Activated T-cell treated with anti-CD3 and anti-CD28 coated beads for 4 hours (primary cell): ENCODE measurements at places on chromosomes 5 and 9.

GRCh38 chr9:121837113-121837961 lies 185.9 kb downstream of the DAB2IP start:
- DNase-seq = no peak

- DNase-seq = no peak
Observed at GRCh38 chr9:98887918-98888510, 55.7 kb upstream of the COL15A1 start.

GRCh38 chr5:40834391-40834848 lies 602 bp downstream of the RPL37 start:
- no peak for DNase-seq

GRCh38 chr5:127993476-127993875 lies 90.1 kb upstream of the SLC12A2 start:
- DNase-seq = no peak

DNA sequence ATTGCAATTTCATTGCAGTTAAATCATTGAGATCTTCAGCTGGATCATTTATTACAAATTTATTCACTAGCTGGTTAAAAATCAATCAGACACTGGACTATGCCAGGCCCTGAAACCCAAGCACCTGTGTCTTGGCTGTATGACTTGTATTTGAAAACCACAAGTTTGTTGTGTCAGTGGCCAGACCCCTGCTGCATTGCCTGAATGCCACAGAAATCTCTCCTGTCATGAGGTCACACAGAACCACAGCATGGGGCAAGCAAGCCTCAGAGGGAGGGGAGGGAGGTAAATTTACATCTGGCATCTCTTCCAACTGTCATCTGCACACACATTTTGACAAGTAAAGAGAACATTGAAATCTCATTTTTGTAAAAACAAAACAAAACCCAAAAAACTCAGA lies 90.0 kb downstream of the ARRDC3 start:
- DNase-seq = no peak

DNA sequence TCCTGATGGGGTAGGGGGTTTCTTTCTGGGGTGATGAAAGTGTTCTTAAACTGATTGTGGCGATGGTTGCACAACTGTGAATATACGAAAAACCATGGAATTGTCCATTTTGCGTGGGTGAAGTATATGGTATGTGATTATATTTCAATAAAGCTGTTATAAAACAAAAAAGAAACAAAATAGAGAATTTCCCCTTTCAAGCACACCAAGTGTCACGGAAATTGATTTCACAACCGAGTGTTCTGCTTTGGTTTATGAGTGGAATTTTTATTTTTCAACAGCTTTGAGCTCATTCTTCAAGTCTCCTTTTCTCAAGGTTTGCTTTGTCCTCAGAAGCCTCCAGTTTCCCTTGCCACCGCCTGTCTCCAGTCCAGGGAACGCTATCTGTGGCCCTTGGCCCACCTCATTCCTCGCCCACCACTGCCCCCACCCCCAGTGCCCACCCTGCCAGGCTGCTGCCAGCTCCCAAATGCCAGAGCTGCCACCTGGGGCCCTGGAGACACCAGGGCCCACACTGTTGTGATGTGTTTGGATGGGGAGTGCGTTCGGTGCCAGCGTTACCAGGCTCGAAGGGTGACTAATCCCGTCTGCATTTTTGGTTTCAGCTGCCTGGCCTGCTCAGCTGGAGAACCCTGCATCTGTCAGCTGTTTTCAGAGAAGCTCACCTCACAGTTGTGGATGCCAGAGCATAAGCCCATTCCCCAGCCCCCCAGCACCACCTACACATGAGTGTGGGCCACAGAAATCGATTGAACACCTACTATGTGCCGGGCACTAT lies 30.4 kb downstream of the DUSP1 start:
- no peak for DNase-seq

DNA sequence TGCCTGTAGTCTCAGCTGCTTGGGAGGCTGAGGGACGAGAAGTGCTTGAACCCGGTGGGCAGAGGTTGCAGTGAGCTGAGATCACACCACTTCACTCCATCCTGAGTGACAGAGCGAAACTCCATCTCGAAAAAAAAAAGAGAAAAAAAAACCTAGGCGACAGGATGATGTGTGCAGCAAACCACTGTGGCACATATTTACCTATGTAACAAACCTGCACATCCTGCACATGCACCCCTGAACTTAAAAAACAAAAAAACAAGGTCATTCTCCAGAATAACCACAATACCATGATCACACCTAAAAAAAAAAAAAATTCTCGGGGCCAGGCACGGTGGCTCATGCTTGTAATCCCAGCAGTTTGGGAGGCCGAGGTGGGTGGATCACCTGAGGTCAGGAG lies 7.5 kb upstream of the DOLPP1 start:
- no peak for DNase-seq

DNA sequence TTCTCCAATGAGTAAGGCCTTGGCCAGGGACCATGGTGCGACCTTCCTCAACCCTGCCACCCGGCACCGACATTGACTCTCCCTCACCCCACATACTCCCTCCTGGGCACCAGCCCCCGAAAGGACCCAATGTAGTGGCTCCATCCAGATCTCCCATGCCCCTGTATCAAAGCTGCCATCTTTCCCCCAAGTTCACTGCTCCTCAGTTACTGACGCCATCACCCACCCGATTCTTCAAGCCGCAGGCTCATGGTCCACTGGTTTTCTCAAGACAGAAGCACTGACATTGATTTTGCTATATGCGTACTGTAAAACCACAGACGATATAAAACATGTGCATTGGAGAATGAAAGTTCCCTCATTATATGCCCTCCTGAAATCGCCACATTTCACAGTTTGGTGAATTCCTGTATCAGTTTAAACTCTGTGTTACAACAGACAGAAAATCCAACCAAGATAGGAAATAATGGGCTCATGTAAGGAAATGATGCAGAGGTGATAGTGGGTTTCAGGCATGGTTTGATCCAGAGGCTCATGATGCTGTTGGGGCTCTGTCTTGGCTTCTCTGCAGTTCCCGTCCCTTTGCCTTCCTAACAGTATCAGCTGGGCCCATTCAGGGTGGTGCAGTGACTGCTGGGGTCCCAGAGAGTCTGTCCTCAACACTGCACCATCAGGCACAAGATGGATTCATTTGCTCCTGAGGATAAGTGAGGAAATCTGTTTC lies 207.3 kb upstream of the IER5L start:
- DNase-seq = no peak

DNA sequence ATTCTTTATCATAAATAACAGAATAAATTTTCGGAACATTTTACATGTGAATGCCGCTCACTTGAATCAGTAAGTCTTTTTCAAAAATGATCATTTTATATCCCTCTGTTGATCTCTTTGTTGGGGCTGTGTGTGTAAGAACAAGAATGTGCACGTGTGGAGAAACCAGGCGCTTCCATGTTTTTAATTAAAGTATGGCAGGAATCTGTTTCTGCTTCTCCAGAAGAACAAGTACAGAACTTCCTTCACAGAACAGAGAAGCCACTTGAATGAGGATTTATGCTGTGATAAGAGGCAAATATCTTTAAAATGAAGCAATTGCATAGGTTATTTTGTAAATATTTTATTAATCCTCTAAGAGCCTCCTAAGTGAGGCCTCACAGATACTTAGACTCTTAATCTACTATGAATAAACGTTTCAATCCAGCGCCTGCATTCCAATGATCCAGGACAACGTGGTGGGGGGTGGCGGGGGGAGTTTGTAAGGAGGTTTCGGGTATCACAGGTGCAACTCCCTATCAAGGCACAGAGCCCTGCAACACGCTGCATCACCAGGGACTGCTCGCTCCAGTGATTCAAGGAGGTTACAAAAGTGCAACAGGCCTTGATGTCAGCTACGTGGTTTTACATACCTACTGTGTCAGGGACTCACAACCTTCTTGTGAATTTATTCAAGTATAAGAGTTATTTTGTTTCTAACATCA lies 409.2 kb downstream of the BNC2 start:
- no peak for DNase-seq
